ENCODE measurements at places on chromosomes 12 and 14.

- DNase-seq: no peak
Measured at GRCh38 chr12:75694534-75695268, 183.3 kb upstream of the KRR1 start.

GRCh38 chr12:131122631-131123030, 168.9 kb downstream of the ADGRD1 start:
- DNase-seq: no peak

DNA sequence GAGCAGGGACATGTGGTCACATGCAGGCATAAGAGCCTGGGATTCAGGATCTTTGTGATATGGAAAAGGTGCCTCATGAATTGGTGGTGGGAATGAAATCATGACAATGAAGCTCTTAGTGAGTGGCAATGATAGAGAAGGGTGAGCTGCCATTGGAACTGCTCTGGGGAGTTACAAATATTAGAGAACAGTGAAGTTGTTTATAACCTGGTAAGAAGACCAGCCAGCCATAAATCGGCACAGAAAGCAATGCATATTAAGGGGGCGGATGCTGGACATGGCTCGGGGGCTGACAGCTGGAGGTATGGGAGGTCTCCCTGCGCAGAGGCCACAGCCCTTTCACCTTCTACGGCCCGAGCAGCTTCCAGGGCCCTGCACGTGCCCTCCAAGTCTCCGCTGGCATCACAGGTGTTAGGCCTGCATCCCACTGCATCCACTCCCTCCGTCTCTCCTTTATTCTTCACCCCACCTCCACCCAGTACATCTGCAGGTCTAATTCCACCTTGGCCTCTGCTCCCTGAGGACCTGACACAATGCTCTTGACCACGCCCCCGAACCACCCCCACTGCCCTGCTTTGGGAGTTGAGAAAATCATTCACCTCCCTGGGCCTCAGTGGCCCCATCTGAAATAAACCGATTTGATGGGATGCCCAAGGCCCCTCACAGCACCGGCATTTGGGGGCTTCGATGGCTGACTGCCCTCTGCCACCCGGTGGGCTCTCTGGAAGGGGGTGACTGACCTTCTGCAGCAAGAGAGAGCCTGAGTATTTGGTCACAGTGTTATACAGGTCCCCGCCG, 4.1 kb downstream of the CACNA2D4 start:
- no peak for DNase-seq

- peak; percentile 48 for DNase-seq
Measured at GRCh38 chr14:91269076-91269991, 24.8 kb upstream of the GPR68 start.

- DNase-seq: no peak
Measured at GRCh38 chr12:67909681-67910080, 79.6 kb upstream of the IFNG-AS1 start.

DNA sequence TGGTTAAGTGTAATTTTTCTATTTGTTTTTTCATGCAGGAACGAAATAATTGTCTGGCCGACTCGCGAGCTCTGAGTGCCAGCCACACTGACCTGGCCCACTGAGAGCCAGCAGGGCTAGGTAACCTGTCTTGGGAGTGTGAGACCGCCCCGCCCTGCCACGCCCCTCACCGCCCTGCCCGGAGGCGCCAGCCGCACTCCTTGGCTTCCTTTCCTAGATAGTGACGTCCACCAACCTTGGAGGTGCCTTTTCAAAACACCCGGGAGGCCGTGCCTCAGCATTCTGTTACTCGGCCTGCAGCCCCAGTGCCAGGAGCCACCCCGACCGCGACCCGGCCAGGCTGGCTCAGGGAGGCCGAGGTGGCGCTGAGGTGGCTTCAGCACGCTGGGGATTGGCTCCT, 21.7 kb downstream of the XRCC3 start:
- DNase-seq: no peak

DNA sequence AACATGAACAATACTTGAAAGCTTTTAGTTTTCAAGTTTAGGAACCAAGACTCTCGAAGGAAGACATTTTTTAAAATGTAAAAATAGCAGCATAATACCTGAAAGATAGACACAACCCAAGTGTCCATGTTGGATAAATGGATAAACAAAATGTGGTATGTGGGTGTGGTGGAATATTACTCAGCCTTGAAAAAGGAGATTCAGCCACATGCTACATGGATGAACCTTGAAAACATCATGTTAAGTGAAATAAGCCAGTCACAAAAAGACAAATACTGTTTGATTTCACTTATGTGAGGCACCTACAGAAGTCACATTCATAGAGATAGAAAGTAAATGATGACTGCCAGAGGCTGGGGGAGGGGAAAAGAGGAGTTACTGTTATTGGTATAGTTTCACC, 228.7 kb downstream of the FBXL14 start:
- no peak for DNase-seq

DNA sequence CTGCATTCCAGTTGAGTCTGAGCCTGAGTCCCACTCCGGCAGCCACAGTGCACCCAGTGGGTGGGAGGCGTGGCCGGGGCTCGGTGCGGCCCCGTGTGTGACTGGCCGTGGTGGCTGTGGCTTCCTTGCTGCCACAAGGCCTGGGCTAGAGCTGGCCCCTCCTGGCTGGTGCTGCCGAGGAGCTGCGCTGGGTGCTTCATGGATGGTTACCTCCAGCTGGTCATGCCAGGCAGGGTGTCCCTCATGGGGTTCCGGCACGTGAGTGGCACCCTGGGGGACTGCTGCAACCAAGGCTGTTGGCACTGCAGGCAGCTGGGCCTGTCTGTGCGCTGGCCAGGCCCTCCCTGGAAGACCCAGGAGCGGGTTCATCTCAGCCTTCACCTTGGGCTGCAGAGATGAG, 62.7 kb downstream of the KIF26A start:
- no peak for DNase-seq

GRCh38 chr12:48542300-48542928, 17.0 kb downstream of the OR8S1 start:
- peak; percentile 11 for DNase-seq

- DNase-seq: no peak
Measured at GRCh38 chr12:45928309-45928708, 62.1 kb downstream of the SCAF11 start.

DNA sequence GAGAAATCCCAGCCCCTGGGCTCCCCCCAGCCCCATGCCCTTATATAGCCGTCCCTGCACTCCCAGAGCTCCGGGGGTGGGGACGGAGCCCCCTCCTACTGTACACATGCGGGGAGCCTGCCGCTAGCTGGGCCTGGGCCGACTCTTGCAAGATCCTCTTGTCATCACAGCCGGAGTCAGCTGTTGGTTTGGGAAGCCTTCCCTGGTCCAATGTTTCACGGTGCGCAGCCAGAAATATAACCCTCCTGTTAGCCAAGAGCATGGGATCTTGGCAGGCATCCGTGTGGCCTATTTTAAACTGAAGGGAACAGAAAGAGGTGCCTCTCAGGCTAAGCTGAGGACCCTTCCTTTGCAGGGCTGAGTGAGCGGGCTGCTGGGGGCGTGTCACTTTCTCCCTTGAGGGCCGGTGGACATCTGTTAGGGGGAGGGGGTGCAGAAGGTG, 175.3 kb downstream of the TSPAN9 start:
- DNase-seq: peak; percentile 75

DNA sequence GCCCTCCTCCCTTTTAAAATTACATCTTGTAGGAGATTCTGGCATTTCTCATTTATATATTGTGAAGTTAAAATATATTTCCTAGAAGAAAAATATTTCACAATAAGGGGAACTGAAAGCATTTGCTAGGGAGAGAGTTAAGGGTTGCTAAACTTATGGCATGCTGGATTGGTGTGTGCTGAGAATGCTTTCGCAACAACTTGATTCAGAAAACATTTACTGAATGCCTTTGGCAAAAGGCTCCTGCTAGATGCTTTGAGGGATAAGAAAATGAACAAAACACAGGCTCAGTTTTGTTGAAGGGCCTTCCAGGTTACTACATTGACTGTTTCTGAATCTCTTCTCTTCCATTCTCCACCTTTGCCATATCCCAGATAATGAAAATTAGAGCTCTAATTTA, 67.5 kb downstream of the DIP2B start:
- DNase-seq: peak; percentile 94

DNA sequence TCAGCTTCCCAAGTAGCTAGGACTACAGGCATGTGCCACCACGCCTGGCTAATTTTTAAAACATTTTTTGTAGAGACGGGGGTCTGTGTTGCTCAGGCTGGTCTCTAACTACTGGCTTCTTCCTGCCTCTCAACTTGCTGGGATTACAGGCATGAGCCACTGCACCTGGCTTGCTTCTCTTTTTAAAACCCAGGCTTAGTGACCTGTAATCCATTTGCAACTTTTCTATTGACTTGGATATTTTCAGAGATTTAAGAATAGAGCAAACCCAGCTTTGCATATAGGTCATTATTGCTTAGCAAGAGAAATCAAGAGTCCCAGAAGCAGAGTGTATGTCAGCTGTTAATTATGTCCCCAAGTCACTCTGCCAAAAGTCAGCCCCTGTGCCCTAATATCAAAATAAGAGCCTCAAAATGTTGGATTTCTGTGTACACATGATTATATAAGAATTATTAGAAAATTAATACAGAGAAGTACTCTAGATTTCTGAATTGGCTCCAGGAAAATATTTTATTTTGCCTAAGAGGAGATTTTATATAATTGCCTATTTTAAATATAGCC, 24.9 kb downstream of the TCP11L2 start:
- DNase-seq: no peak

- DNase-seq: no peak
Measured at GRCh38 chr12:64749461-64750200, 9.6 kb downstream of the GNS start.

DNA sequence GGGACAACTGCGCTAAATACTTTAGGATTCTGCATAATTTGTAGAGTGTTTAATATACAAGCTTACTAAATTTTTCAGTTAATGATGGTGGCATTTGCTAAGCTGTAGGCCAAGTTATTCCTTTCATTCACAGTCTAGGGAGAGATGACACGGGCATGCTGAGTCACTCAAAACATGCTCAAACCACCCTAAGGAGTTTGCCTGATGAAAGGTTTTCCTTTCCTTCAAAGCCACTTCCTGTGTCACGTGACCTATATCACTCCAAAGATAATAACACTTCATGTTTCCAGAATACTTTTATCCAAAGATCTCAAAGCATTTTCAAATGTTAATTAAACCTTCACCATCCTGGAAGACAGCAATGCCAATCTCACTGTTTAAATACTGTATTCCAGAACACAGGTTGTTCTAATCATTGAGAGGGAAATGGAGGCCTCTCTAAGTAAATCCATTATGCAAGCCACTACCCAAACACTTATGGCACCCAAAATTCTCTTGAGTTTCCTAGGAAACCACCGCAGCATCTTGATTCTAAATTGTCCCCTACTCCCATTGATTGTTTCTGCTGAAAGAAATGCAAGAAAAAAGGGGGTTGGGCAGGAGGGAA, 207.0 kb upstream of the CDKN3 start:
- peak; percentile 73 for DNase-seq

- no peak for DNase-seq
Measured at GRCh38 chr12:2221030-2221621, 168.3 kb downstream of the CACNA1C start.

DNA sequence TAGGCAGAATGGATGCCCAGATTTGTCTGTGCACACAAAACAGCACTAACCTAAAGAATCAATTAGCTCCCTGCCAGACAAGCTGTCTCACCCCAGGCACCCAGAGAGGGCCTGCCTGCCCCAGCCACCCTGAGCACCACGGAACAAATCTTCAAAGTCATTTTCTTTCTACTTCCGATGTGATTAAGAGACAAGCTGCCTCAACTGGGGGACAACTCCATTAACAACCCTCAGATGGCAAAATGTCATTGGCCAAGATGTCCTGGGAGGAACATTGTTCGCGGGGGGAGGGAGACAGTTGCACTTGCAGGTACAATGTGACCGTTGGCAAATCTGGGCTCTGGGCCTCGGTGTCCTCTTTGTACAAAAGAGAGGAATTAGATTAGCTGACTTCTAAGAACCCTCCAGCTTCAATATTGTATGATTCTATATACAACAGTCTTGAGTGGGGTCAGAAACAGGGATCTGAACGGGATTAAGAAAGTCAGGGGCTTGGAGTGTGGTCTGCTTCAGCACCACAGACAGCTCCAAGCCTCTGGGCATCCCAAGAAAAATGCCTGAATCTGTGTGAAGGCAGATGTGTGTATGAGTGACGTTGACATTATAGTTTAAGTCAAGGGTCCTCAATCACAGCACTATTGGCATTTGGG, 42.8 kb upstream of the CMKLR1 start:
- DNase-seq: no peak

- DNase-seq: no peak
Measured at GRCh38 chr14:23464700-23465099, 4.8 kb upstream of the NGDN start.

DNA sequence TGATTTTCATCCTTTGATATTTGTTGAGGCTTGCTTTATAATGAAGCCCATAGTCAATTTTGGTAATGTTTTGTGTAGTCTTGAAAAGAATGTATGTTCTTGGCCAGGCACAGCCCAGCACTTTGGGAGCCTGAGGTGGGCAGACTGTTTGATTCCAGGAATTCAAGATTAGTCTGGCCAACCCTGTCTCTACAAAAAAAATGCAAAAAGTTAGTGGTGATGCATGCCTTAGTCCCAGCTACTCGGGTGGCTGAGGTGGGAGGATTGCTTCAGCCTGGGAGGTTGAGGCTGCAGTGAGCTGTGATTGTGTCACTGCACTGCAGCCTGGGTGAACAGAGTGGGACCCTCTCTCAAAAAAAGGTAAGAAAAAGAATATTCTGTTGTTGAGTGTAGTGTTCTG, 10.8 kb downstream of the ETNK1 start:
- peak; percentile 31 for DNase-seq

- DNase-seq: peak; percentile 24
Measured at GRCh38 chr12:87323369-87323768, 705.8 kb downstream of the C12orf50 start.

DNA sequence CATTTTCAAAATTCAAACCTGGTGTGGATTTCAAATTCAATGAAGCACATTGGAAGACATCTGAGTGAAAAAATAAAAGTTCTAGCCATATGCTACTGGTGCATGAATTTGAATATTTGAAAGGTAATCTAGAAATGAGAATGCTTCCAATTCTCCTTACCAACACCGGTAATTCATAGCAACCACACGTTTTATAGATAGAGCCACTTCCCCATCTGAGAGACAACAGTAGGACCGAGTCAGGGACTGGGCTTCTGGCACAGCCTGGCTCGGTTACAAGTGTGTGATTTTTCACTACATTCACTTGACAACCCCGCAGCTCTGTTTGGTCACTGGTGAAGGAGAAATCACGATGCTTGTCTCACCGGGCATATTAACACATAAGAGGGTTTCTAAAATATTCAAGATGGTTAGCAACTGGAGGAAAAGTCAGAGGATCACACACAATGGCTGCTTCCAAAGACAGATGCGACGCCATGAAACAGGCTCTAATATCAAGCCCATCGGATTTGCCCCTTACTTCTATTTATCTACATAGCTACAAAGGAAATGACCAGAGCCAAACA, 86.5 kb upstream of the FOXN3 start:
- no peak for DNase-seq

DNA sequence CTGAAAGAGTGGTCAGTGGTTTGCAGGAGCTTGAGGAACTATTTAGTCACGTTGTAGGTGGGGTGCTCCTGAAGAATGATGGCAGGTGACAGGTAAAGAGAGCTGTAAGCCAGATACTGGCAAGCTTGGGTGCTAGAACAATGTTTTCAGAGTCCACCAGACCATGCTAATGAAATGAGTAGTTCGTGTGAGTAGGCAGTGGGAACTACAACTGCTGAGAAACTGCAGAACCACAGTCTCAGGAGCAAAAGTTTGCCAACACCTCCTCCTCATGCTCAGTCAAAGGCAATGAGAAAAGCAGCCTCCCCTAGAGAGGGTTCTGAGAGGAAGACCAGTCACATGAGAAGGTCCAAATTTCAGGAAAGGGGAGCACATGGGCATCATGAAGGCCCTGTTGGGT, 91.3 kb downstream of the PRKD1 start:
- DNase-seq: no peak

- no peak for DNase-seq
Measured at GRCh38 chr14:71289536-71289935, 382.3 kb downstream of the PCNX1 start.
